ENCODE measurements at places on chromosomes 12 and 14.
A peak's percentile ranks its signal among the peaks of the same experiment; 100 is the strongest.

DNA sequence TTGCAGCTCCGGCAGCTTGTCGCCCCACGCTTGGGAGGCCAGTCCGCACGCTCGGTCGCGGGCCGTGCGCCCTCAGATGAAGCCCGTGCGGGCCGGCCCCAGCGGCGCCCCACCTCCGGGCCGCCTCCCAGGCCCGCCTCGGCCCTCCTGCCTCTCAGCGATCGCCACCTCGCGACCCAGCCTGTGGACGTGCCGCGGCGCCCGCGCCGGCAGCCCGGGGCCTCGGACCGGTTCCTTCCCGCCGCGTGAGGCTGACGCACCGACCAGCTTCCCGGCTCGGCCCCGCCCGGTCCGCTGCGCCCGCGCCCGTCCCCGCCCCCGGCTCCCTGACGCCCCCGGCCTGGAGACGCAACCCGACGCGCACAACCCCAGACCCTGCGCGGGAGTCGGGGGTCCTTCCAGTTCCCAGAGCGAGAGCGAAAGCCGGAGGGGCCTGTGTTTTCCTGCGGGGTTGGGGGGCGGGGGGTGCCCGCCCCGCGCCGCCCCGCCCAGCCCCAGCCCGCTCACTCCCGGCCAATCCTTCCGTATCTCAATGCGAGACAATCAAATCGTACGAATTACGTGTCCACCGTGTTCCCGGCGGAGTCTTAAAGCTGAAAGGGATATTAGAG lies at the start of gene ERO1A:
Gene ERO1A (minus strand): TSS at position 78 of the 611 bp plus-strand sequence. CDS start 77 bp downstream, at position 1.
- peak; percentile 72 for DNase-seq

GRCh38 chr12:128810182-128811127 lies 13.3 kb downstream of the SLC15A4 start:
- no peak for DNase-seq

DNA sequence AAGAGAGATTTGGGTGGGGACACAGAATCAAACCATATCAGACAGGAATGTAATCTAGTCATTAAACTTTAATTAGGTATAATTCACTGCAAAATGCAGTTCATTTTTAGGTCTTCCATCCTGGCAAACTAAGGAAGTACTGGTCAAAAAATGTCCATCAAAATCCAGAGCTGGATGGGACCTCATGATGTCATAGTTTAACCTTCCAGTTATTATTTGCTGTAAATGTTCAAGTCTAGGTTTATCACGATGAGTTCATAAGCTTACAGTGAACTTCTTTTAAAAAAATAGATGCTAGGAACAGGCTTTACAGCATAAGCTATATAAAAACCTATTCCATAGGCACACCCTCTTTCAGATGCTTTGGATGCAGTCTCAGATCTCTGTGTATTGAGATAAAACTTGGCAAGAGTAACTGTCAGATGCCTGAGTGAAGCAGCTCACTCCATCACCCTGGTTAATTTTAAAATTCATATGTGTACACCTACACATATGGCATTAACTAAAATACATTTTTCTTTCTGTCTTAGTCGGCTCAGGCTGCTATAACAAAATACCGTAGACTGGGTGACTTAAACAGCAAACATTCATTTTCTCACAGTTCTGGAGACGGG lies 7.9 kb downstream of the SSPN start:
- no peak for DNase-seq

DNA sequence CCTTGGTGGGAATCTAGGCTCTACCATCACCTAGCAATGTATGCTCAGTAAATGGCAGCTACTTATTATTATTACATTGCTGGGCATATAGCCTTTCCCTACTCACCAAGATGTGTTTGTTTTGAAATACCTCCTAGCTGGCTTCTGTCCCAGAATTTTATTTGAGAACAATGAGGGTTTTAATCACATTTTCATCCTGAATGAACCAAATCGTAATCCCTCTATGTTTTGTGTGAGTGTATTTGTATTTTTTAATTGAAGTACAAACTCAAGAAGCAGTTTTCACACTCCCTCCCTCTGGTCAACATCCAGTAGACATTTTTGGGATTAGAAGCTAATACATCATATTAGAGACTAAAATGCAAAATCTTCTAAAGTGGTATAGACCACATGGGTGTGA lies 7.6 kb downstream of the SLC7A8 start:
- DNase-seq = no peak

DNA sequence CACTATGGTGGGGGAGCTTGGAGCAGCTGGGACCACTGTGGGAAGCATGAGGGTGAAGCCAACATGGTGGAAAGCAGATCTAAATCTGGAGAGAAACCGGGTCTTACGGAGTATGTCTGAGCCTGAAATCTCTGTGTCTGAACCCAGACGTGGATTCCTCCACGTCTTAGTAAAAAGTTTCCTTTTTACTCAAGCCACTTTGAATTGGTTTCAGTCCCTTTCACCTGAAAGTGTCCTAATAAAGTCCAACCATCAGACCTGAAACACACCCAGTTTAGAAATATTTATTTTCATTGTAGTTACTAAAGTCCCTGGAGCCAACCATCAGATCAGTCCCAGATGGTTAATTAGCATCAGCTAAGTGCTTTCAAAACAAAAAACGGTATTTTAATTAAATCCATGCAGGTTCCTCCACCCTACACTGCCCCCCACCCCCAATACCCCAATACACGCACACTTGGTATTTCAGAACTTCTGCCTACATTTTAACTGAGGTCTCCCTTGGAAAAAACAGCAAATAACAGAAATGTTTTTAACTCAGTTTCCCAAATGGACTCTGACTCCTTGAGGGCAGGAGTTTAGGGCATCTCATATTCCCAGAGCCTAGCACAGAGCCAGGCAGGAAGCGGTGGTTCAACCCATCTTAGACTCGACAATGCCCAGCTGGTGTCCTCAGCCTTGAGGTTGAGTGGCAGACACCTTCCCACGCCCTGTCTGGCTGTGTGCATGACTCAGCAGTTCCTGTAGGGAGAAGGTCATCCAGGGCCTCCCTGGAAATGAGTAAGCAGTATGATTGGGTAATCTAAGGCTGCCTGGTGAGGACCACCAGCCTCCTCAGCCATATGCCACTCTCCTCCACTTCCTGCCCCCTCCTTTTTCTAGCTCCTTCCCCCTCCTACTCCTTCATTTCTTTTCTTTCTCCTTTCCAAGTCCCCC lies 175.8 kb downstream of the TTC8 start:
- DNase-seq = peak; percentile 49

- peak; percentile 65 for DNase-seq
Observed at GRCh38 chr12:104604070-104604994, 147.6 kb downstream of the CHST11 start.

DNA sequence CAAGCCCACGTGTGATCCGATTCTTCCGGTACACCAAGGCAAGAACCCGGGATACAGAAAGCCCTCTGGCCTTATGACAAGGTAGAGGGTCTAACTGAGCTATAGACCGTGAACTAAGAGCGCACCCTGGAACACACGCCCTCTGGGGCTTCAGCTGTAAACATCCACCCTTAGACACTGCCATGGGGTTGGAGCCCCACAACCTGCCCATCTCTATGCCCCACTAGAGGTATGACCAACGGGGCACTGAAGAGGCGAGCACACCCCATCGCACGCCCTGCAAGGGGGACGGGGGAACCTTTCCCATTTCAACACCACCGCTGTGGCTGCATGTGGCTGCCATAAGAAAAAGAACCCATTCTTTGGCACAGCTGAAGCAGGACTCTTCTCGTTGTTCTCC lies 1206.0 kb upstream of the TMEM132C start:
- no peak for DNase-seq

- peak; percentile 0 for DNase-seq
Observed at GRCh38 chr14:87049950-87050349, 943.0 kb downstream of the GALC start.
